ENCODE measurements at places on chromosomes 5 and 9.

DNA sequence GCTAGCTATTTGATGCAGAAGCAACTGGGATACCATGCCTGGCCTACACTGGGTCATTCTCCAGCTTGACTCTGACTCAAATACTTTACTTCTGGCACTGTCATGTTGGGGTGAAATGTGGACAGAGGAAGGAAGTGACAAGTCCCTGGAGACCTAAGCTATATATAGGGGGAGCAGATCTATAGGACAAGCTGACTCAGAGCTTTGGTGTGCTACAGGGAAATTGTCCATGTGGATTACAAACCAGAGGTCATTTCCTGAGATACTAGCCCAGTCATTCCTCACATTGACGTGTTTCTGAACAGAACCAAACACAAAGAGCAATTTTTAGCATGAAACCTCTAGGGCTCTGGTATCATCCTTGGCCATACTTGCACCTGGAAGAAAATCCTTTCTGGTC is 531.6 kb upstream of the CLINT1 start:
- no peak for DNase-seq

DNA sequence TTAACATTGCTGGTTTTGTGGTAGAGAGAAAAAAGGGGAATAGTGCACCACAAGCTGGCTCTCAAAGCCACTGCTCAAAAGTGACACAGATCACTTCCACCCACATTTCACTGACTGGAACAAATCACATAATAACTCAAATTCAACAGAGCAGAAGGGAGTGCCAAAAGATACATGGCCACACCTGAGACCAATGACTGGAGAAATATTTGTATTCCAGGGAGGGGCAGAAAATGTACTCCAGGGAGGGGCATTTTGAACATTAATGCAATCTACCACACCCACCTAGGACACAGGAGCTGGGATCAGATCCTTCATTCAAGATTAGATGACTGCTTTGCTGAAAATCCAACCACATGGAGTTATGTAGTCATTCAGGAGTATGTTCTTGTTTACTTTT is 44.8 kb upstream of the ALDOB start:
- no peak for DNase-seq

GRCh38 chr9:105385381-105385985 is 62.4 kb upstream of the FSD1L start:
- DNase-seq = peak; percentile 10

- DNase-seq = no peak
Observed at GRCh38 chr5:109907731-109908130, 218.0 kb downstream of the MAN2A1 start.

DNA sequence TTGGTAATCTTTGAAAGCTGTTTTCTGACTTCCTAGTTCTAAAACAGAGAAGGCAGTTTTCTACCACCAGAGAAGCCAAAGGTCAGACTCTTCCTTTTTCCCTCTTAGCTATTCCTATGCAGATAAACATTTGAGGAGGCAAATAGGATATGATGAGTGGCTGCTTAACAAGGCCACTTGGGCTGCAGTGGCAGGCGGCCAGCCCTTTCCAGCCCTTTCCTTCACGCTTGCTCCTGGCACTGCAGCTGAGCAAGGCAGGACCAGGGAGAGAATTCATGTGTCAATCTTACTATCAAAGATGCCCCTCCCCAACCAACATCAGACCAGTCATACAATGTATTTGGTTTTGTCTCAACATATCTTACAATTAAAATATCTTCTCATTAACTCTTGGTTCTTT is 36.8 kb upstream of the RNF38 start:
- no peak for DNase-seq

GRCh38 chr5:179310439-179311090 is 34.7 kb downstream of the ADAMTS2 start:
- DNase-seq = no peak

- no peak for DNase-seq
Observed at GRCh38 chr5:142979636-142980035, 209.5 kb downstream of the ARHGAP26 start.

- DNase-seq = no peak
Observed at GRCh38 chr5:134171972-134172371, 4.8 kb downstream of the SKP1 start.
